Transverse colon (tissue), 4 donors: ENCODE measurements at places on chromosomes 6 and 20. TPM values are rescaled to one million over a fixed set of nuclear protein-coding genes. Genes with fewer than 3 reads are reported as not detected.

The ARHGAP40 gene
- total RNA-seq: not detected

The FAM209B gene
- total RNA-seq: not detected

The FAM209A gene
- not detected for total RNA-seq

The SULF2 gene
- 140 TPM for total RNA-seq

The ZNF337 gene
- total RNA-seq: 5.2 TPM

The ZC3H12D gene
- total RNA-seq: 11.2 TPM

The KCNK15 gene
- total RNA-seq: 1.3 TPM

The OGFR gene
- total RNA-seq: 55.2 TPM

The TMC2 gene
- not detected for total RNA-seq

DNA sequence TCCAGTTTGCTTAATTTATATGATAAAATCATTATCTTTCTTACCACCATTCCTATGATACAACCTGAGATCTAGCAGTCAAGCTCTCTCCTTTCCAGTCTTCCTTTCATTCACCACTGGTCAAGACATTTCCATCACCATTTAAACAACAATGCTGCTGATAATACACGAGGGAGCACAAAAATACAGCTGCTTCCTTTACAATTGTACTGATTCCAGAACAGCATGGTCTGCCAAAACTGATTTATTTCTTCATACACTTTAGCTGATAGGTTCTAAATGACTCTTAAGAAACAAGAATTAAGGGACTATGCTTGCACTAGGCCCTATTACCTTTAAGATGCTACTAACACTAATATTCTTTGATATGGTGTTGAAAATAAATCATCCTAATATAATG, 65.0 kb downstream of the EPM2A start:
- H3K4me1 ChIP-seq: no peaks in the 10 kb centered on the region
- no peak overlapping the region for H3K4me3 ChIP-seq
- no peaks in the 10 kb centered on the region for H3K27me3 ChIP-seq
- no peak overlapping the region for H3K27ac ChIP-seq
- H3K36me3 ChIP-seq: no peaks in the 10 kb centered on the region

- no peaks in the 10 kb centered on the region for H3K27me3 ChIP-seq
- no peak for DNase-seq
- no peaks in the 10 kb centered on the region for H3K4me1 ChIP-seq
- no peak overlapping the region for H3K4me3 ChIP-seq
- H3K27ac ChIP-seq: no peak overlapping the region
Observed at GRCh38 chr20:35974256-35974655, 5.9 kb downstream of the CNBD2 start.

DNA sequence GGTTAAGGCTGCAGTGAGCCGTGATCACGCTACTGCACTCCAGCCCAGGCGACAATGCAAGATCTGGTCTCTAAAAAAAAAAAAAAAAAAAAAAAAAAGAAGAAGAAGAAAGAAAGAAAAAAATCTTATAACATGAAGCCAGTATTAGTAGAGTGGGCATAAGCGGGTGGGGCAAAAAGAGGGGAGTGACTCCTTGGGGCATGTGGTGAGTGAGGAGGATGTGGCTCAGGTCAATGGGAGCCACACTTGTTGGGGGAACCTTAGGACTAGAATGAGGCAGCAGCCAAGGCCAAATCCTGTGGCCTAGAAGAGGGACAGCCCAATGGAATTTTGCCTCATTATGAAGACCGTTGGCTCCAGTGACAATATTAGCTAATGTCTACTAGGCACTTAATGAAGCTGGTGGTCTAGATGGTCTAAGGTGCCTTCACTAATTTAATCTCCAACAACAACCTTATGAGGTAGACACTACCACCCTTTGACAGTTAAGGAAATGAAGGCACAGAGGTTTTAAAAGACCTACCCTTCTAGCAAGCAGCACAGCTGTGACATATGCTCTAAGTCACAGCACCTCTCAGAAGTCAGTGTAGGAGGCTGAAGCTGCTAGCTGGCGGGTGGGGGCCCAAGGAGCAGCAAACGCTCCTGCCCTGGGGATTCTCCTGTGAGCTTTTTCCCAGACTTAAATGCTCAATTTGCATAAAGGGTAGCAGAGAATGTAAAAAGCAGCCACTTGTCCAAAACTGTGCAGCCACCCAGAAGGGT, 23.6 kb upstream of the ARMC12 start:
- no peaks in the 10 kb centered on the region for H3K36me3 ChIP-seq
- H3K4me3 ChIP-seq: no peak overlapping the region

DNA sequence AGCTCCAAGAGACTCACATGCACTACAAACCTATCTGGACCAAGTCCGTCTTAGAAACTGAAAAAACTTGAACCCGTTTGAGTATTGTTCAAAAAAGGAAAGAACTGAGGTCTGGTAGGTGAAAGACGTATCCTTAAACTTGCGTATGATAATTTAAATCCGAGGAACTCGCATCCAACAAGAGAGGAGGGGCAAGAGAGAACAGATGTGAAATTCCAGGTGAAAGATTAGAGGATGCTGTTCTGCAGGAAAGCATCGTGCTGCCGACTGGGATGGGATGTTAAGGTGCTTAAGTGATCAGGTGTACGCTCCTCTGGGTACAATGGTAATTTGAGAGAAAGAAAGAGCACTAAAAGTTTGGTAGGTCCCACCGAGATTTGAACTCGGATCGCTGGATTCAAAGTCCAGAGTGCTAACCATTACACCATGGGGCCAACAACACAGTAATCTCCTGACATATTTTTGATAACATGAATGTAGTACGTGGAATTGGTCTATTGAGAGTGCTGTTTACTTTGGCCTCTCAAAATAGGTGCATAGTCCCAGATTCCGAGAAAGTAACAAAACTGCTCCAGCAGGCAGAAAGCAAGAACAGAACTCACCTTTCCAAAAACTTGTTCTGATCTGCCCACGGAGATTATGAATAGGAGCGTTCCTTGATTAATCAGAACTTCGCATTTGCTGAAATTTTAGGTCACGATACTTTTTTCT, 53.5 kb upstream of the BTN3A2 start:
- peak; percentile 38 for DNase-seq
- H3K36me3 ChIP-seq: no peaks in the 10 kb centered on the region
- H3K27me3 ChIP-seq: no peaks in the 10 kb centered on the region
- peak overlapping the region; percentile 60 for H3K4me3 ChIP-seq
- no peaks in the 10 kb centered on the region for H3K4me1 ChIP-seq

- H3K27me3 ChIP-seq: no peaks in the 10 kb centered on the region
- DNase-seq: peak; percentile 50
- H3K4me3 ChIP-seq: no peak overlapping the region
- peak overlapping the region; percentile 59 for H3K27ac ChIP-seq
Observed at GRCh38 chr6:47235964-47236760, 73.5 kb downstream of the TNFRSF21 start.

DNA sequence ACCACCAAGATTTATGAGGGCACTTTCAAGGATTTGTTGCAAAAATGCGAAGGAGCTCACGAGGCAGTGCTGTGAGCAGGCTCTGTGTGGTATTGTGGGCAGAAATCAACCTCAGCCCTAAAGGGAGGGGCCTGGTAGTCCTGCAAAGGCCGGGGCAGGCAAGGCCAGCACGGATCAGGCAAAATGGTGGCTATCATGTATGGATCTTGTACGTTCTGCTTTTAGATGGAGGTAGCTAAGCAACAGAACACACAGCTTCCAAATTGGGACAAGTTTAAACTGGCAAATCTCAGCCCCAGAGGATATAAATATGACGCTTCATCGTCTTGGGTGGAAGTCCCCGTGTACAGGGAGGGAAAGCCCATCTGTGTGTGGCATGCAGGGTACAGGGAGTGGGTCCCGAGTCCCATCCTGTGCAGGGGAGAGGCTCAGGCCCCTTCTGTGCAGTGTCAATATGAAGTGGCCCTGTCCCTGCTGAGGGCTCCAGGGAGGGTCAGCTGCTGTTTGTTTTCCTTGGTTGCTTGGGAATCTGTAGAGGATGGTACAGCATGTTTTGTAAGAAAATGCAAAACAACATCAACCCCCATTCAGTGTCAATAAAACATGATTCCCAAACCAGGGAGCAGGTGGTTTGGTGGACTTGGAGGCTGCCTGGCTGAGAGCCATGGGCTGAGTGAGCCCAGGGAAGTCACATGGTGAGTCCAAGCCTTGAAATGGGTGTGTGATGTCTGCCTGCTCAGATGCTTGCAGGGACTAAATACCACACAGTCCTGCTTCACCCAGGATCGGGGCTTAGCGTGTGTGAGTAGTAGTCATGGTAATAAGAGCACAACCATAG, 113.0 kb downstream of the SYCP2 start:
- DNase-seq: no peak
- peaks cover 2% of the 10 kb centered on the region for H3K4me1 ChIP-seq
- H3K36me3 ChIP-seq: no peaks in the 10 kb centered on the region
- no peak overlapping the region for H3K4me3 ChIP-seq
- no peaks in the 10 kb centered on the region for H3K27me3 ChIP-seq

DNA sequence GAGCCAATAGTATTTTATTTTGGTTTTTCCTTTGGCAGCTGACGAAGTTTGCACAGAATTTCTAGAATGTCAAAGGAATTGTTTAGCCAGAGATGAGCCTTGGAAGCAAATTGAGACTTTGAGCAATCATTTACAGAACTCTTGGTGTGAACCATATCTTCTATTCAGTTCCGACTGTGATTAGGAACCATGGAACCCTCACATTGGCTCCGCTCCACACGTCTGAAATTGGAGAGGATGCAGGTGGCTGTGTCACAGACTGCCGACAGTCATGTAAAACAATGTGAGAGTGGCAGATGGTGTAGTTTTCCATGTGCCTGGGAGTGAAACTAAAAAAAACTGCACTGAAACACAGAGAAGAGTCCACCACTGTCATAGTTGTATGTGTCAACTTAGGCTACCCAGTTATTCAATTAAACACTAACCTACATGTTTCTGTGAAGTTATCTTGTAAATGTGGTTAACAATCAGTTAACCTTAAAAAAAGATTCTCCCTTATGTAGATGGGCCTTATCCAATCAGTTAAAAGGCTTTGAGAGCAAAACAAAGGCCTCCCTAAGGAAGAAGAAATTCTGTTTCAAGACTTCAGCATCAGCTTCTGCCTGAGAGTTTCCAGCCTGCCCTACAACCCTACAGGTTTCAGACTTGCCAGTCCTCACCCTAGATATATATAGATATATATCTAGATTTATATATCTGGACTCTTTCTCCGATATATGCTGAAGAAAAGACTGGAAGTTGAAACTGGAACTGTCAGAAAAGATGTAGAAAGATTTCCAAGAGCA, 3.3 kb upstream of the HMGN4 start:
- no peak overlapping the region for H3K4me3 ChIP-seq
- peaks cover 9% of the 10 kb centered on the region for H3K4me1 ChIP-seq
- H3K36me3 ChIP-seq: no peaks in the 10 kb centered on the region
- H3K27me3 ChIP-seq: no peaks in the 10 kb centered on the region

GRCh38 chr6:131412960-131413830, 159.8 kb upstream of the ARG1 start:
- no peak overlapping the region for H3K27ac ChIP-seq
- no peaks in the 10 kb centered on the region for H3K27me3 ChIP-seq
- no peaks in the 10 kb centered on the region for H3K4me1 ChIP-seq

- no peak overlapping the region for H3K4me3 ChIP-seq
- DNase-seq: no peak
- peaks cover 20% of the 10 kb centered on the region for H3K27me3 ChIP-seq
- H3K36me3 ChIP-seq: no peaks in the 10 kb centered on the region
- H3K27ac ChIP-seq: peak overlapping the region; percentile 82
Observed at GRCh38 chr20:63657260-63657936, 714 bp upstream of the RTEL1 start.

- no peak overlapping the region for H3K4me3 ChIP-seq
- H3K27ac ChIP-seq: no peak overlapping the region
- H3K27me3 ChIP-seq: no peaks in the 10 kb centered on the region
- H3K36me3 ChIP-seq: no peaks in the 10 kb centered on the region
- DNase-seq: no peak
Observed at GRCh38 chr6:18132346-18132745, 9.9 kb upstream of the NHLRC1 start.

DNA sequence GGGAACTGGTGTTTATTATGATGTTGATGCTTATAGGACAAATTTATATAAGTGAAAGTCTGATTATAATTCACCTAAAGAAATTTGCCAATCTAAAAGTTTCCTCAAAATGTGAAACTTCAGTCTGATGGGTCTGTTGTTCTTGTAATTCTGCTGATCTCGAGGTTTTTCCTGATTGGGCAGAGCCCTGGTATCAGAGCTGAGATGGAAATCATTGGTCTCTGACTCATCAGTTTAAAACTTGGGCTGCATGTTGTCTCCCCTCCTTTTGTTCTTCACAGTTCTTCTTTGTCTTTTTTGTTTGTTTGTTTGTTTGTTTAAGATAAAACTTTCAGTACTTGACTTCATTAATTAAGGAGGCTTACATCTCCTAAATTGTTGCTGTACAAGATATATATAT, 5.9 kb downstream of the SMAP1 start:
- H3K4me1 ChIP-seq: peaks cover 52% of the 10 kb centered on the region
- H3K27ac ChIP-seq: no peak overlapping the region
- no peak overlapping the region for H3K4me3 ChIP-seq
- DNase-seq: no peak
- H3K27me3 ChIP-seq: no peaks in the 10 kb centered on the region
- H3K36me3 ChIP-seq: no peaks in the 10 kb centered on the region

GRCh38 chr6:119034827-119035458, 43.5 kb downstream of the FAM184A start:
- no peaks in the 10 kb centered on the region for H3K27me3 ChIP-seq
- no peaks in the 10 kb centered on the region for H3K4me1 ChIP-seq
- no peak overlapping the region for H3K27ac ChIP-seq
- H3K36me3 ChIP-seq: no peaks in the 10 kb centered on the region
- no peak for DNase-seq
- H3K4me3 ChIP-seq: no peak overlapping the region

- no peak overlapping the region for H3K4me3 ChIP-seq
- no peak for DNase-seq
- H3K27me3 ChIP-seq: peaks cover 23% of the 10 kb centered on the region
- no peaks in the 10 kb centered on the region for H3K4me1 ChIP-seq
- no peak overlapping the region for H3K27ac ChIP-seq
Observed at GRCh38 chr20:62571669-62572344, 70.5 kb upstream of the SLCO4A1 start.

DNA sequence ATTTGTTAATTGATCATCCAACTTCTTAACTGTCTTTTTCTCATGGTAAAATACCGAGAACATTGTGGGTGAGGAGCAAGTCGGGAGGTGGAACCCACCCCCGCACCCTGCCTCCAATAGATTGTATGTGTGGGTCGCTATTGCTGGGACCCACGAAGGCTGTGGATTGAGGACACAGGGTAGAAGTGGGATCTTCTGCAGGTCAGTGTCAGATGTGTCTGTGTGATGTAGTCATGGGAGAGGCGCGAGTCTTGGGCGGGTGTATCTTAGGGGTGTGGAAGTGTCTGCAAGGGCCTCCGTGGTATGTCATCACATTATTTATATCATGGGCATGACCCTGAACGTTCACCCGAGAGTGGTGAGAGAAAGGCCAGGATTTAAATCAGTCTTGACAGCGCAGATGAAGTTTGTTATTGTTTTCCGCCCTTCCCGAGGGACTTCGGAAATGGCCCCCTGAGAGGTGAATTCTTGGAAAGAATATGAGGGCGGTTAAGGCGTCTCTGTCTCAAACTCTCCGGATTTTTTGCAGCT, 472 bp upstream of the PAQR8 start:
- H3K36me3 ChIP-seq: no peaks in the 10 kb centered on the region
- peak overlapping the region; percentile 97 for H3K4me3 ChIP-seq
- DNase-seq: peak; percentile 66
- H3K4me1 ChIP-seq: peaks cover 21% of the 10 kb centered on the region
- peak overlapping the region; percentile 94 for H3K27ac ChIP-seq
- H3K27me3 ChIP-seq: no peaks in the 10 kb centered on the region
